Renal pelvis (tissue), 12 donors: ENCODE measurements at places on chromosomes 3 and 15. TPM values are rescaled to one million over a fixed set of nuclear protein-coding genes. Genes with fewer than 3 reads are reported as not detected.

DNA sequence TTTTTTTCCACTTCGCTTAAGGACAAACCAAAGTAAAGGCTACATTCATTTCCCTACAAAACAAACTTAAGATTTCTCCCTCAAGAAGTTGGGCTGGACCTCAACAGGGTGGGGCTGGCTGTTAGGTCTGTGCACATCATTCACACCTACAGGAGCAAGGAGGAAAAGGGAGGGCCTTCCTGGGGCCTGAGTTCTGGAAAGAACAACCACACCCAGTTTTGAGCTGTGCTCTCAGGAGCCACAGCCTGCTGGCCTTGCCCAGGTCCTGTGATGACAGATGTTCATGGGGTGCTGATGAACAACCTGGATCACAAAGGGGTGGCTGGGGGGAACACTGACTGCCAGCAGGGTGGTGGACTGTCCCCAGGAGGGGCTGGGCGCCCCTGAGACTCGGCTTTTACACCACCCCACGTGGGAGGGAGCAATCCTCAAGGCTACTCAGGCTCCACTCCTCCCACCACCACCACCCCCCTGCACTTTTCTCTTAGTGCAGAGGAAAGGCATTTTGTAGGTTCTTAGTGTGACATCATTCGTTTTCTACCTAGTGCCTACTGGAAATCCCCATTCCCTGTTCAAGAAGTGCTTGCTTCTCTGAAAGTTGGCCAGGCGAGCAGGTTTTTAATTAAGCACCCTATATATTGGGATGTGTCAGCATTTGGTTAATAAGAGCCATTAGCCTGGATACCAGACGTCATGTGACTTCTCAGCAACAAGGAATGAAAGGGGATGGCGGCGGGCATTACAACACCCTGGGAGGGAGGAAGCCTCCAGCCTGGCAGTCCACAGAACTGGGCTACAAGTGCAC lies 35.7 kb downstream of the CCNB2 start:
- DNase-seq, result no peak

DNA sequence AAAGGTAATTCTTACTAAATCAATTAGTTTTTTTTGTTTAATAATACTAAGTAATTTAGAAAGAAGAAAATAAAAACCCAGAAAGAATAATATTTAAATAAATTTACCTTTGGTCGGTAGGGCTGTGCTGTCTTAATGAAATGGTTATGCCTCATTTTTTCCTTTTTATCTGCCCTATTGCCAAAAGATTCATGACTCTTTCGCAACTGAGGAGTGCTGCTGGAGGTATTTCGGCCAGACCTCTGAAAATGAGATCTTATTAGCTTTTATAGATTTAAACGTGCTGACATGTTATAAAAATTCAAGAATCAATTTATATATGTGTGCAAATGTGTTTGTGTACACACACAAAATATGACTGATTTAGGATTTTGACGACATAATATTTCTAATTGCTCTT lies 67.1 kb upstream of the USP50 start:
- no peak for DNase-seq

DNA sequence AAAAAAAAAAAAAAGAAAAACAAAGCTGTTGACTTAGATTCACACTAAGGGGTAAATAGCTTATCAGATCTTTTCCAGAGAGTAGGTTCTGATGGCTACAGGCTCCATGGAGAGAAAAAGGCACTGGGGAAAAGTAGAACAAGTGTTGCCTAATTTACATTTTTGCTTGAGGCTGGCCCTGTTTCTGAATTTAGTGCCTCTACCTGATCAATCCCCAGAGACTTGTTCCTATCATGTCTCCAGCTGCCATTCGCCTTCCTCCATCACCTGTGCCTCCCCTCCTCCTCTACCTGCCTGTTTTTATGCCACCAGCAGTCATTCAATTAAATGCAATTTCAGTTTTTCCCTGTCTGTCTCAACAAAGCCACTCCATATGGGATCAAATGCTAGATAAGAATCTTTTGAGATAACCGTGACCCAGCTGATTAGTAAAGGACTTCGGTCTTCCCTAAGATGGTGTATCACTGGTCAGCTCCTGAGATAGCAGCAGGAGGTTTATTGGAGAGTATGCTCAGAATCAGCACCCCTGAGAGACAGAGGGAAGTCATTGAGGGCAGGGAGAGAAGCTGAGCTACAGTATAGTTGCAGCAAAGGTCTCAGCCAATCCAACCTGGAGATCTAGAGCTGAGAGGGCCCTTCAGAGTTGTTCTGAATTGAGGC lies 88.1 kb upstream of the GADL1 start:
- DNase-seq, result no peak

GRCh38 chr3:47042231-47042791 lies 62.8 kb downstream of the NBEAL2 start:
- DNase-seq, result peak; percentile 22

- DNase-seq, result no peak
These were observed 33.1 kb upstream of the SEMA3F start for GRCh38 chr3:50122071-50122470.

- no peak for DNase-seq
These were observed 21.6 kb upstream of the TIGIT start for GRCh38 chr3:114272271-114272670.

GRCh38 chr3:175020101-175020500 lies 161.0 kb downstream of the NAALADL2 start:
- no peak for DNase-seq

DNA sequence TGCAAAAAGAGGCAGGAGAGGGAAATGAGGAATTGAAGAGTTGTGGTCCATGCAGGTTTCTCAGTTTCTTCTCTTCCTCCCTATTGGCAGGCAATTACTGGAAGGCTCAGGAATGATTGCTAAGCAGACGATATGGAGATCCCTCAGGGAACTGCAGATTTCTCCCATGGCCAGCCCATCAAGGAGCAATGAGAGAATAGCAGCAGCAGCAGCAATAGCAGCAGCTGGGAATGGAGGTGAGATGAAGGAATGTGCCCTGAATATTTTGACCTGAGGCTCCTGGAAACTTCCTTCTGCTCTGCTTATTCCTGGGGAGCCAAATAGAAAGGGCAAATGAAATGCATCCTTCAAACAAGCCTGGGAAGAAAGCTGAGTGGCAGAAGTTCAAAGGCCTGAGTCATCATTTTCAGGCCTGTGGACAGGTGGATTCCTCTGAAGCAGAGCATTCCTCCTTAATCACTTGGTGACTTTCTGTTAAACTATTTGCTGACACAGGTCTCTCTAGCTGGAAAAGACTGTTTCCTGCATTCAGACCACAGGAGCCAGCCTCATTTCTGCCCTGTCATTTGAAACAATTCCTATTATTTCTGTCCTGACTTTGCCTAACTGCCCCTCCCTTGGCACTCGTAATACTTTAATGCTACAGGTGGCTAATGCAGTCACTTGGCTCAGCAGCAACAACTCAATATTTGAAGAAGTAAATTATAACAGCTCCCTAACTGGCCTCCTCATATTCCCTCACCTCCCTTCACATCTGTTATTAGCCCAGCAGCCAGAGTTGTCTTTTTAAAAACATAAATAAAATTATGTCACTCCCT lies 146.9 kb upstream of the GADL1 start:
- peak; percentile 52 for DNase-seq

DNA sequence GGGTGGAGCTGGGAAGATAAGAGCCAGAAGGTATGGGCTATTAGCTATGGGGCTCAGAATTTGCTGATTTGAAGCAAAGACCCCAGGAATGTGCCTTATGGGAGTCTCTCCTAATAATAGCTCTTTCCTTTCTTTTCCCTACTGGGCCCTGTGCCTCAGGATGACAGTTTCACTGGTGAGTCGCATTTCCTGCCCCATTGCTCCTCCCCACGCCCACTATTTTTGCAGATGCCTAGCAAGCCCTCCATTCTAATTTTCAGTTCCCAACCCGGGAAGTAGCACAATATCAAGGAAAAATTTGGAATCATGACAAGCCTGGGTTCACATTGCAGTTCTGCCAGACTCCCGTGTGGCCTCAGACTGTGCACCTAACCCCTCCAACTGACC lies 583 bp downstream of the IL17RE start:
- DNase-seq, result no peak

The IMPG2 gene
- 0.61 TPM for polyA plus RNA-seq

The ZCWPW2 gene
- polyA plus RNA-seq, result 1.9 TPM
